ENCODE measurements at places on chromosomes 1 and 21. TPM values are rescaled to one million over a fixed set of nuclear protein-coding genes. Genes with fewer than 3 reads are reported as not detected.

Gene COL6A2
- 480 TPM for total RNA-seq

Gene CD34
- 123 TPM for total RNA-seq

Gene SLC1A7
- 0.63 TPM for total RNA-seq

Gene SAMD11
- 1.1 TPM for total RNA-seq

Gene ATP5IF1
- total RNA-seq = 94.7 TPM

Gene RAB29
- total RNA-seq = 26.9 TPM

Gene OR2W3
- total RNA-seq = not detected

Gene CFAP126
- not detected for total RNA-seq

Gene IL19
- not detected for total RNA-seq

Gene LHX8
- total RNA-seq = not detected

Gene PDZK1IP1
- 2.8 TPM for total RNA-seq

Gene TSPEAR
- total RNA-seq = 0.19 TPM

Gene SUSD4
- 0.38 TPM for total RNA-seq

Gene AADACL3
- total RNA-seq = not detected

Gene CTSS
- total RNA-seq = 95.7 TPM

Gene APOBEC4
- not detected for total RNA-seq

Gene SH3GLB1
- 99.9 TPM for total RNA-seq

Gene CRB1
- not detected for total RNA-seq

All from omental fat pad (tissue), 4 donors.